ENCODE measurements at places on chromosomes 13 and 19.

DNA sequence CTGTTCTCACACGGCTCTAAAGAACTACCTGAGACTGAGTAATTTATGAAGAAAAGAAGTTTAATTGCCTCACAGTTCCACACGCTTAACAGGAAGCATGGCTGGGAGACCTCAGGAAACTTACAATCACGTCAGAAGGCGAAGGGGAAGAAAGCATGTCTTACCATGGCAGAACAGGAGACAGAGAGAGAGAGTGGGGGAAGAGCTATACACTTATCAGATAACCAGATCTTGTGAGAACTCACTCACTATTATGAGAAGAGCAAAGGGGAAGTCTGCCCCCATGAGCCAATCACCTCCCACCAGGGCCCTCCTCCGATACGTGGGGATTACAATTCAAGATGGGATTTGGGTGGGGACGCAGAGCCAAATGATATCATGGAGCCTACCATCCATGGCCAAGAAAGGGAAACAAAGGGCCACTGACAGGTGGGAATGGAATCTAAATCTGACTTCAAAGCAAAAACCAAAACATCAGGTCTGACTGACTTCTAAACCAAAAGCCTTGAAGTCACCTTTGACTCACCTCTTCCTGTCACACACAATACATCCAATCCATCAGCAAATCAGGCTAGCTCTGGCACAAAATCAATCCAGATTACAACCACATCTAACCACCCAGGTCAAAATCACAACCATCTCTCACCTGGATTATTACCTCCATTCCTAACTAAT lies 189.7 kb downstream of the ENOX1 start:
- DNase-seq, result no peak

DNA sequence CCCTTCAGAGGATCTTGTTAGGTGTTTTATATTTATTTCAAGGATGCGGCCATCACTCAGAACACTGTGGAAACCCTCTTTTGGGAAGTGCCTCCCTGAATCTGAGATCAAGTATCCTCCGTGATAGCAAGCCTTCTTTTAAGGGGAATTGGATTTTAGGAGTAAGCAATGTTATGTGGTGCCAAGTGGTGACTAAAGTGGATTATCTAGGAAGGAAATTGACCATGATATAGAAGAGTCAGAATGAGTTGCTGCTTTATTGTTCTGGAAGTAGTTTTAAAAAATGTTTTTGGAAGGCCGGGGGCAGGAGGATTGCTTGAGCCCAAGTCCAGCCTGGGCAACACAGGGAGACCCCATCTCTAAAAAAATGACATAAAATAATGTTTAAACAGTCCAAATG lies 6.7 kb downstream of the ERCC5 start:
- no peak for DNase-seq

GRCh38 chr19:8504171-8504570 lies 1.7 kb upstream of the PRAM1 start:
- no peak for DNase-seq

DNA sequence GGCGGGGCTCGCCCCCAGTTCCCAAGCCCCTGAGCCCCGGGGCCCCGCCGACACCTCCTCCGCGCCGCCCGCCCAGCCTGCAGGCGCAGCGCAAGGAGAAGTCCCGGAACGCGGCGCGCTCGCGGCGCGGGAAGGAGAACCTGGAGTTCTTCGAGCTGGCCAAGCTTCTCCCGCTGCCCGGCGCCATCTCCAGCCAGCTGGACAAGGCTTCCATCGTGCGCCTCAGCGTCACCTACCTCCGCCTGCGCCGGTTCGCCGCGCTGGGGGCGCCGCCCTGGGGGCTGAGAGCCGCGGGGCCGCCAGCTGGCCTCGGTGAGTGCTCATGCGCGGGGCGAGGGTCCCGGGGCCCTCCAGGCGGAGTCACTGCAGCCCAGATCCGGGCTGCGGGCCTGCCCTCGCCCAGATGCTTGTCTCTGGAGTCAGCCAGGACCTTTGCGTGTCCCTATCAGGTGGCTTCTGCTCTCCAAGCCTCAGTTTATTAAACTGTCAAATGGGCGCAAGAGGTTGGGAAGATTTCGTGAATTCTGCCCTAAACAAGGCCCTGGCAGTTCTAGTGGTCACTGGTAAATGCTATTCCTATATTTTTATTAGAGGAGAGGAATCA lies 2.0 kb downstream of the NPAS1 start:
- no peak for DNase-seq

DNA sequence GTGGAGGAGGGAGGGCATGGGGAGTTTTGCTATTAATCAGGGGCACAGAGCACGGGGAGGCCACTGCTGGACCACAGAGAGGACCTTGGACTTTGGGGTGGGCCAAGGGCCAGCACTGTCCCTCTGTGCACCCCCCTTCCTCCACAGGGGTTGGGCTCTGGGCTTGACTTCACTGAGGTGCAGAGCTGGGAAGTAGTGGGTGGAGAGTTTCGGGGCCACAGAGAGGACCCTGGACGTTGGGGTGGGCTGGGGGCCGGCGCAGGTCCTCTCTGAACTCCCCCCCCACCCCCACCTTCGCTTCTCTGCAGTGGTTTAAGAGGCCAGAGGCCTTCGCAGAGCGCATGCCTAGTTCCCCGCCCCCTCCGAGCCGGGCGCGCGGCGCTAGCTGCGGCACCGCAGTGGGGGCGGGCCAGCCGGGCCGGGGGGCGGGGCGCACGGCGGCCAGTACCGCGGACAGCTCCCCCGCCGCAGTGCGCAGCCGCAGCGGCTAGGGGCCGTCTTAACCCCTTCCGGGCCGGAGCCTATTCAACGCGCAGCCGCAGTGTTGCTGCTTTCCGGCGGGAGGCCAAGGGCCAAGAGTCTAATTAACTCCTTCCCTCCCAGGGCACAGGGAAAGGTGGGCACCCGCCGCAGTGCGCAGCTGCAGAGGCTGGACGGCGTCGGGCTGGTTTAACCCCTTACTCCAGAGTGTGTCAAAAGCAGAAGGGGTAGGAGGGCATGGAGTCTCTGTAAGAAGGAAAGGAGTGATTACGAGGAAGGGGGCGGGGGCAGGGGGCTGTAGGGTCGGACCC lies 3.7 kb downstream of the KCNC3 start:
- peak; percentile 97 for DNase-seq

GRCh38 chr19:4327877-4328242 lies 10.8 kb downstream of the STAP2 start:
- no peak for DNase-seq

GRCh38 chr13:45113233-45114224 lies 6.8 kb upstream of the GTF2F2 start:
- DNase-seq, result no peak

- DNase-seq, result no peak
These were observed 324.9 kb downstream of the KCNRG start for GRCh38 chr13:50340146-50340545.

DNA sequence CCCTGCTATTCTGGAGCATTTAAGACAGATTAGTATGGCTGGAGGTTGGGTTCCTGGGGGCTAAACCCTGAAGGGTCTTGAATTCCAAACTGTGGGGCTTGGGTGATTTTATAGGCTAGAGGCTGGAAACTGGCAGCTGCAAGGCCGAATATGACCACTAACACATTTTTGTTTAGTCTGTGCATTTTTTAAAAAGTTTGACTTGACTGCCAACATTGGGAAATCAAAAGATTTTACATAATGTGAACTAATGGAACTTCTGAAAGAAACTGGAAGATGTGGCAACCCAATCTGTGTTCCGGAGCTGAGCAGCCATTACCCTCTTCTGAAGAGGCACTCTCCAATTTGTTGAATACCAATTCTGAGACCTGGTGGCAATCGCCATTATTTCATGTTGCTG lies 5.1 kb downstream of the ZNF784 start:
- no peak for DNase-seq

DNA sequence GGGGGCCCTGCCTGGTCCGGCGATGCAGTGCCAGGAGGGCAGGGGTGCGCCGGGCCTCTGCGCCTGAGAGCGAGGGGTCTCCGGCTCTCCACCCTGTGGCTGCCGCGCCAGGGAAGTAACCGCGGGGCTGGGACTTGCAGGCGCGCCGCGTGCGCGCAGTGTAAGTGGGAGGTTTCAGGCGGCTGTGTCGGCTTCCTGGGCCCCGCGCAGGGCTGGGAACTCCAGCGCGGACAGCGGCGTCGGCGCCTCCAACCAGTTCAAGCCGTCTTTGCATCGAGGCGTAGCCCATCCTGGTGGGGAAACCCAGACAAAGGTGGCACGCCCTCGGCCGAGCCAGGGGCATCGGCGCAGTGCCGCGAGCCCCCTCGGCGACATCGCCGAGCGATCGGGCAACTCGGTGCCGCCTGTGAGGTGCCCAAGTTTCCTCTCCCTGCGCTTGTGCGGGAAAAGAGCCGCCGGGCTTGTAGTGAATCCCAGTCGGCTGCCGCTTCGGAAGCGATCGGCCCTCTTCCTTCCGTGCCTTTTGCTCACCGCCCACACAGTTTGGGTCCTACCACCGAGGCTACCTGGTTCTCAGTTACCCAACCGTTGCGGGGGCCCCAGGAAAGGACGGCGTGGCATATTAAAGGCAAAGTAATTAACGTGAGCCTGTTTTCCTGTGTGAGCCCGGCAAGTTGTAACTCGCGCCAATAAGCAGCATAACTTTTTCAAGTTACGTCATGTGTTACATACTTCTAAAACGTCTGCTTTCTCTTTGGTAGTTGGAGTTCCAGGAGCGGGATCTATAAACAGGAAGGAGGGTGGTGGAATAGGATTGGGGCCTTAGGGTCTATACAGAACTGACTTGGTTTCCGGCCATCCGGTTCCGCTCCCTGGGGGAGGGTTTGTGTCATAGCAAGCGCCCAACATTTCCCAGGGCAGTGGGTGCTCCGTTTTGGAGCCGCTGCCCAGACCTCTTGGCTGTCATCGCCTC lies 1.2 kb downstream of the LRCH1 start:
- peak; percentile 50 for DNase-seq

- DNase-seq, result peak; percentile 21
These were observed 850 bp downstream of the MTMR6 start for GRCh38 chr13:25286308-25286968.

- no peak for DNase-seq
These were observed 7.4 kb upstream of the TEX29 start for GRCh38 chr13:111312944-111313590.

GRCh38 chr13:75813323-75813722 lies 177.2 kb downstream of the LMO7 start:
- DNase-seq, result no peak

GRCh38 chr19:16637535-16637934 lies 9.5 kb upstream of the MED26 start:
- DNase-seq, result no peak

DNA sequence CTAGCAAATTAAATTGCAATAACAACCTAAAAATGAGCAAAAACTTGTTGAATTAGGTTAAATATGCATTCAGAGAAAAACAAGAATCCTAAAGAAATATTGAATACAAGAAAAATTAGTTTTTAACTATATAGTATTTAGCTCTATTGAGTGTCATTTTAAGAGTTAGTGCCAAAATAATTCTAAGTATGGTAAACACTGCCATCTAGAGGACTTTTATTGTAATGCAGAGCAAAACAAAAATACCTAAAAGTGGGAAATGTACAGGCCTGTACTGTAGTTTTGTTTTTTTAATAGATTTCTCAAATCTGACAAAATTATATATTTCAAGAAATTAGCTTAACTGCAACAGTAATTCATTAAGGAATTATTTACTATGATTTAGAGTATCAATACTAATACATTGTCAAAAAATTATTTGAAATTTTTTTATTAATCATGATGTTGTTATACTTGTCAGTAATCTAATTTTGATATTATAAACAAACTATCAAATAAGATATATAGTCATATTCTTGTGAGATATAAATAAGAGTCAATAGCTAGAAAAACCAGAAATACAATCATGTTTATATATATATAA lies 8.2 kb upstream of the PCDH9 start:
- DNase-seq, result no peak

GRCh38 chr13:49953560-49953959 lies 17.4 kb upstream of the SPRYD7 start:
- no peak for DNase-seq

GRCh38 chr13:33454844-33455705 lies 169.5 kb upstream of the STARD13 start:
- no peak for DNase-seq

- no peak for DNase-seq
These were observed 49.7 kb downstream of the COMP start for GRCh38 chr19:18741124-18742121.

DNA sequence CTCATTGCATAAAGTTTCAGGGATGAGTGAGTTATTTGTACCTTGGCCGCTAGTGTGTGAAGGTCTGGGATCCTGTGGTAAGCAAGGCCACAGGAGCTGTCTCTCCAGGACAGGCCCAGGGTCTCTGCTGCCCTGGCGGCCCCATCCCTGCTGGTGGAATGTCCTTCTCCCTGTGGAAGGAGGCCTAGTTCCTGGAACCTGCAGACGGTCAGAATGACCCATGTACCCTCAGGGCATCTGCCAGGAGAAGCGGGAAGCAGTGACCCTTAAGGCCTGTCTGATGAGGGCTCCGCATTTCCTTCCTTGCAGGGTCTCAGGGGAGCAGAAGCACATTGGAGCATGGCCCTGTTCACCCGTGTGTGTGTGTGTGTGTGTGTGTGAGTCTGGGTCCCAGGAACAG lies 32.1 kb upstream of the SOX1 start:
- DNase-seq, result no peak

- DNase-seq, result no peak
These were observed 513.1 kb downstream of the PCDH17 start for GRCh38 chr13:58144616-58145015.

DNA sequence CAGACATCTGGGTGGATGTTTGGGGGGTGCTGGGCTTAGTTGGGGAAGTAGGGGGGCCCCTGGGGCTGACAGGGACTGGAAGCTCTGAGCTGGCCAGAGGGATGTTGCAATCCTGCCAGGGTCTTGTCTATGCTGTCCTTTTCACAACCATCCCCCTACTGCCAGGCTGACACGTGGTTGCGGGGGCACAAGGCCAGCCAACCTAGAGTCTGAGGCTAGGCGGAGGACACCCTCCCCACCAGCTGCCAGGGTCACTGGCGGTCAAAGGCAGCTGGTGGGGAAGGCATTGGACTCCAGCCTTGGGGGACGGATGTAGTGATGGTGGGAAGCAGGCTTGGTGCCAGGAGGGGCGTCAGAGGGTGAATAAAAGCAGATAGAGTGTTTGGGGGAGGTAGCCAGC lies 1.6 kb upstream of the APOC1 start:
- no peak for DNase-seq

DNA sequence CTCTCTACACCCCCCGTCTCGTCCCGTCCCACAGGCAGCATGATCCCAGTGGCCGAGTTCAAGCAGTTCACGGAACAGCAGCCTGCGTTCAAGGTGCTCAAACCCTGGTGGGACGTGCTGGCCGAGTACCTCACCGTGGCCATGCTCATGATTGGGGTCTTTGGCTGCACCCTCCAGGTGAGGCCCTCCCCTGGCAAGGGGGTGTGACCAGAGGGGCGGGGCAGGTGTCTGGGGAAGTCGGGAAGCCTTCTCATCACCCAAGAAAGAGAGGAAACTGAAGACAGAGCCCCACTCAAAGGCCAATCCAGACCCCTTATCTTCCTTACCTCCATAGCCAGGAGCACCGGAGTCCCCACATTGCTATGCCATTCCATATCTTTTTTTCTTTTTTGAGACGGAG lies 7.3 kb downstream of the LRRC8E start:
- no peak for DNase-seq

- DNase-seq, result no peak
These were observed 4.7 kb upstream of the TMPRSS9 start for GRCh38 chr19:2355168-2356035.

GRCh38 chr19:17128820-17129219 lies 53.2 kb downstream of the MYO9B start:
- DNase-seq, result no peak

- DNase-seq, result peak; percentile 64
These were observed 2.3 kb upstream of the STRN4 start for GRCh38 chr19:46748325-46749109.

GRCh38 chr19:39194832-39195542 lies 1.8 kb upstream of the NCCRP1 start:
- no peak for DNase-seq

GRCh38 chr13:46675016-46675415 lies 121.9 kb downstream of the ESD start:
- DNase-seq, result peak; percentile 26

- no peak for DNase-seq
These were observed 233.5 kb upstream of the SERP2 start for GRCh38 chr13:44140146-44140545.

Measured in HEK293T (cell line).